ENCODE measurements at places on chromosomes 5 and 9. TPM values are rescaled to one million over a fixed set of nuclear protein-coding genes. Genes with fewer than 3 reads are reported as not detected.

DNA sequence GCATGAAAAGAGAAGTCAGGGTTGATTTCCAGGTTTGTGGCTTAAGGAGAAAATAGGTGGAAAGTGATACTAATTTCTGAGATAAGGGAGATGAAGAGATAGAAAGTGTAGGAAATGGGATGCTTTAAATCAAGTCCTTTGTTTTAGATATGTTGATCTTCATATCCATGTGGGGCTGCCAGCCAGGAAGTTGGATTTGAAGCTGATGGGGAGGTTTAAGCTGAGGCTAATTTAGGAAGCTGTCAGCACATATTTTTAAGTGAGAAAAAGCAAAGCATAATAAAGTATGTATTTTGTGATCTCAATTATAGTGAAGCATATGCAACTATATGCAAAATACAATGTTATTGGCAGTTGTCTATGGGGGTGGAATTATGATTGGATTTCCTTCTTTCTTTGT is 428.4 kb downstream of the CSNK1G3 start:
- peaks cover 5% of the 10 kb centered on the region for H3K36me3 ChIP-seq
- peaks cover 8% of the 10 kb centered on the region for H3K4me1 ChIP-seq
- H3K27ac ChIP-seq, result no peak overlapping the region
- H3K4me3 ChIP-seq, result no peak overlapping the region

GRCh38 chr5:92206681-92207080 is 823.6 kb upstream of the ARRDC3 start:
- no peaks in the 10 kb centered on the region for H3K27me3 ChIP-seq
- H3K27ac ChIP-seq, result no peak overlapping the region

DNA sequence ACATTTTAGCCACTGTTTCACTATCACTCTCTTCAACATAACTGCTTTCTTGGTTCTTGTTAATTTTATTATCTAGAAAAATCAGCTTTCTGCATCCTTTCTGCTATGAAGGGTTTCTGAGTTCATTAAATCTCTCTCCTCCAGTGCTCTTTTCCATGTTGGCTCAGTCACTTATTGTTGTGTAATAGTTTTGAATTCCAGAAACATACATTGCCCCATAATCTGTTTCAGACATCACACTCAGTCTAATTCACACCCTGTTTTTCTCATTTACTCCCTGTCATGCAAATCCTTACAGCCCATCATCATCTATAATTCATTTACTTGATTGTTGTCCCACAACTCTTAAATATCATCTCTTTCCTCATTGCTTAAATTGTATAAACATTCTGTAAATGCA is 176.1 kb upstream of the CDH12 start:
- H3K27me3 ChIP-seq, result no peaks in the 10 kb centered on the region
- no peak overlapping the region for H3K4me3 ChIP-seq
- no peaks in the 10 kb centered on the region for H3K4me1 ChIP-seq

GRCh38 chr5:61414806-61415205 is 82.7 kb downstream of the ZSWIM6 start:
- 0 out of 2 replicates have a peak, but pooled peaks cover 5% of the 10 kb centered on the region for H3K27me3 ChIP-seq
- DNase-seq, result no peak
- H3K4me1 ChIP-seq, result peaks cover 77% of the 10 kb centered on the region
- peaks cover 13% of the 10 kb centered on the region for H3K36me3 ChIP-seq

DNA sequence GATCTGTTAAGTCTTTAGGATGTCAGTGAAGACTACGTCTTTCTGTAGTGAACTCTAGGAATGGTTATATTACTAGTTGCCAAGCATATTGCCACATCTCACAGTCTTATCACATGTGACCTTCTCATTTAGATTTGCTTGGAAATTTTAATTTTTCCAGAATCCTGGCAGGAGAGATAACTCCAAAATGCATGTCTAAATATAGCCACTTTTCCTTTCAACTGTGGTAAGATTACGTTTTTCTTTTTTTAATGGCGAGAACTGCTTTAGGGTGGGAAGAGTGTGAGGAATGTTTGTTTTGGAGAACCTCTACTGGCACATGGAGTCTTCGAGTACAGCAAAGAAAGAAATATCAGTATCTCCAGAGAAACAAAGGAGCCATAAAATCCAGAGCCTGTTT is 91.7 kb upstream of the ADAMTSL1 start:
- peaks cover 56% of the 10 kb centered on the region for H3K4me1 ChIP-seq
- DNase-seq, result no peak
- no peaks in the 10 kb centered on the region for H3K36me3 ChIP-seq

DNA sequence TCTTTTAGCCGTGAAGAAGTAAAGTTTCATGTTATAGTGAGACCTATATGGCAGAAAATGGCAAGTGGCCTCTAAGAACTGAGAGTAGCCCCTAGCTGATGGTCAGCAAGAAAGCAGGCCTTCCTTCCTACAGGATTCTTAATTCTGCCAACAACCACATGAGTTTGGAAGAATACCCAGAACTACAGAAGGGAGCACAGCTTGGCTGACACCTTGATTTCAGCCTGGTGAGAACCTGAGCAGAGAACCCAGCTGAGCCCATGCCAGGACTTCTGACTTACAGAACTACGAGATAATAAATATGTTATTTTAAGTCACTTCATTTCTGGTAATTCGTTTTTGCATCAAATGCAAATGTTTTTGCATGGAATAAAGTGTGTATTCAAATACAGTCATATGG is 5.9 kb upstream of the FBXL17 start:
- H3K36me3 ChIP-seq, result 0 out of 2 replicates have a peak, but pooled peaks cover 2% of the 10 kb centered on the region
- no peak for DNase-seq
- no peak overlapping the region for H3K4me3 ChIP-seq

- H3K36me3 ChIP-seq, result no peaks in the 10 kb centered on the region
- H3K4me3 ChIP-seq, result no peak overlapping the region
- H3K4me1 ChIP-seq, result peaks cover 69% of the 10 kb centered on the region
- peaks cover 1% of the 10 kb centered on the region for H3K27me3 ChIP-seq
- no peak for DNase-seq
Measured at GRCh38 chr5:119361594-119362125, 5.8 kb downstream of the TNFAIP8 start.

Gene CARTPT
- not detected for total RNA-seq

Gene SOX30
- not detected for total RNA-seq

Gene TMC1
- total RNA-seq, result 0.28 TPM

Gene IFNB1
- total RNA-seq, result not detected
